ENCODE measurements at places on chromosomes 4 and X.

DNA sequence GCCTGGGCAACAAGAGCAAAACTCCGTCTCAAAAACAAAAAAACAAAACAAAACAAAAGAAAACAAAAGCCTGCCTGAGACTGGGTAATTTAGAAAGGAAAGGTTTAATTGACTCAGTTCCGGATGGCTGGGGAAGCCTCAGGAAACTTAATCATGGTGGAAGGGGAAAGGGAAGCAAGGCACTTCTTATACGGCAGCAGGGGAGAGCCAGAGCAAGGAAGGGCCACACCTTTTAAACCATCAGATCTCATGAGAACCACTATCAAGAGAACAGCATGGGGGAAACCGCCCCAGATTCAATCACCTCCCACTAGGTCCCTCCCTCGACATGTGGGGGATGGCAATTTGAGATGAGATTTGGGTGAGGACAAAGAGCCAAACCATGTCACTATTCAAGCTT, 122.2 kb downstream of the UBE2K start:
- DNase-seq = no peak

- no peak for DNase-seq
These were observed 5.9 kb downstream of the SMIM43 start for GRCh38 chr4:121758925-121759568.

DNA sequence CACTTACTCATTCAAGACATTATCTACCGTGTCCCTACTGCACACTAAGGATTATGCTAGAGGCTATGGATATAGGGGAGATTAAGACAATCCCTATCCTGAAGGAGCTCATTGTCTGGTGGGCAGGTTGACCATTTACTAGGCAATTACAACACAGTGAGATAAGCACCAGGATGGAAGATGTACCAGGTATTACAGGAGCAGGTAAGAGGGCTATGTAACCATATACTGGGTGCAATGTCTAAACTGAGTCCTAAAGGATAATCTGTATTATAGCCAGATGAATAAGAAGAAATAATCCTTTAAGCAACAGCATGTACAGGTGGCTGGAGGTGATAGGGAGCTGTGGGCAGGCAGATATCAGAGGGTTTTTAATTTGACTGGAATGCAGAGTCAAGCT, 113.3 kb upstream of the TBC1D9 start:
- no peak for DNase-seq

- DNase-seq = no peak
These were observed 300.7 kb upstream of the CXXC4 start for GRCh38 chr4:104795264-104795939.

DNA sequence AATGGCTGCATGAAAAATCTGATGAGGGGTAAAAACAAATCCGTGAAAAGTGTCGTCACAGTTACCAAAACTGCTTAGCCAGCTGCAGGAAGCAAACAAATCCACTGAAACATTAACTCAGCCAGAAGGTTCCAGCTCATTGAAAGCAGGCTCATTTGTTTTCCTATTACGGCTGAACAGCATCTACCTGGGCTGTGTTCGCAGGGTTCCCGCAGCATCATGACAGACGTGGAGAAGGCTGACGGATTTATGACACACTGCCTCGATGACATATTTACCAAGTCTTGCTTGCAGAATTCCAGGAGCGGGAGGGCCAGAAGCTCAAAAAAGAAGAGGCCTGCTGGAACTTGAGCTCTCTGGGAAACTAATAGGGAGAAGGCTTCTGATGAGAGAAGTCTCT, 781.1 kb downstream of the RAB28 start:
- no peak for DNase-seq

DNA sequence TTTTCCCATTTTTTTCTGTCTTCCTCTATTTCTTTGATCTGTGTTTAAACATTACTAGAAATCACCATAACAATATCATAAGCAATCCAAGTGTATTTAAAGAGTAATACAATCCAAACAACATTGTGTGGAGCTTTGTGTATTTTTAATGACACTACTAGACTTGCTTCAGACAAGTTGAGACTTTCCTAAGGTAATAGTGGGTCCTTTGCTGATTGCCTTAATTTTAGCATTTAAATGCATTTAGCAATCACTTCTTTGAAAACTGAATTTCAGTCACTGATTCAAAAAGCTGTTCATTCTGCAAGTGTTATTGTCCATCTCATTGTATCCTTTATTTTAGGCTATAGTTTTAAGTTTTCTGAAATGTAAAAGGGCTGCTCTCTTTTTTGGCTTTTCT, 804.8 kb downstream of the ADGRL3 start:
- DNase-seq = no peak

DNA sequence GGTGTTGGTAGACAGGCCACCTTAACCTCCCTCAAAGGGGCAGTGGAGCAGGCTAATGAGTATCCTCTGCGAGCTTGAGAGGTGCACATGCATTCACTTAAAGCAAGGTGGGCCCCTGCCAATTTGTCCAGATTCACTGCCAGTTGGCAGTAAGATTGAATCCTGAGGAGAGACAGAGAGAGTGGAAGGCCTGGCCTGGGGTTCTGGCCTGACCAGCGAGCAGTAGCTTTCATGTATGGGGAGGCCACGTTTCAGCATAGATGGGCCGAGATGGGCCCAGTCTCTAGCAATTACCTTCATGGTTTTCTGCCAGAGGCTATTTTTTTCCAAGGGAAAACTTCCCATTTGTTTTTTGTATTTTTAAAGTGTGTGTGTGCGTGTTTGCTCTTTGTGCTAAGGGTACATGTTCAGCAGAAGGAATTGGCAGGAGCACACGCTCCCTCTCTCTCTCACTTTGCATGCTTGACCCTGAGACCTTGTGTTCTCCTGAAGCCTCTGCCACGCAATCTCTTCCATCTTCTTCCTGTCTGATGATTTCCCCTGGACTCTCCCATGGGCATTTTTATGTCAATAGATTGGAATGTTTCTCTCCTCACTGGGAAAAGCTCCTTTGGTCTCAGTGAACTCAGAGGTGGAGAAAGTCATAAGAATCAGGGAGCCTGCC, 215.8 kb upstream of the SFRP2 start:
- DNase-seq = no peak

DNA sequence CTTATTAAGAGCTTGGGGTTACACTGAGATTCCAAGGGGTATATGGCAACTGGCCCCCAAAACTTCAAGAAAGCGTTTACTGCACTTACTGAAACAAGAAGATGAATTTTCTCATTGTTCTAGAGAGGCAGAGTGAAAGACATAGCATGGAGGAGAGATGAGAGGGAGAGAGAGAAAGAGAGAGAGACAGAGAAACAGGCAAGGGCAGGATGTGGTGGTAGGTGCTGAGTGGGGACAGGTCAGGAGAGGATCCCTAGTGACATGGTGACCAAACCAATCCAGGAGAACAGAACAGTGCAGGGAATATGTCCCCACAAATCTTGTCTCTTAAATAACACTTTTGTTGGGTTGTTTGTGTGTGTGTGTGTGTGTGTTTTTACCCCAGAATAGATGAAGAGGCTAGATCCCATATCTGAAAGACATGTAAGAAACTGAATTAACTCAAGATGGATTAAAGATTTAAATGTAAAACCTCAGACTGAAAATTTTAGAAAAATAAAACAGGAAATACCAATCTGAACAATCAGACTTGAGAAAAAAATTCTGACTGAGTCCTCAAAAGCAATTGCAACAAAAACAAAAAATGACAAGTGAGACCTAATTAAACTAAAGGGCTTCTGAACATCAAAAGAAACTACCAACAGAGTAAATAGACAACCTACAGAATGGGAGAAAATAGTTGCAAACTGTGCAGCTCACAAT, 202.2 kb downstream of the QDPR start:
- DNase-seq = no peak

DNA sequence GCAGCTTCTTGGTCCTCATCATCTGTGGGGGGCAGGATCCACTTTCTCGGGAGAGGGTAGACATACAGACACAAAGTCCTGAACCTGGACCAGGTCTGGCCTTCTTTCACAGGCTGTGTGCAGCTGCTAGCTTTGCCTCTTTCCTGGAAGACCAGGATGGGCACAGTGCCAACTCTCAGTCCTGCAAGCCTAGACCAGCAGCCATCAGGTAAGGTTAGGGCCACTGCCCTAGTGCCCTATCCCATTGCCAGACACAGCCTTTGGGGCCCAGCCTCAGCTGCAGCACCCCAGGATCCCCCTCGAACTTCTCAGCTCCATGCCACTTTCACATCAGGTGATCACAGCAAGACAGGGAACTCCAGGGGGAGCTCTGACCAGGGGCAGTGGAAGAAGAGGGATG, 38.4 kb downstream of the ZNF185 start:
- no peak for DNase-seq

DNA sequence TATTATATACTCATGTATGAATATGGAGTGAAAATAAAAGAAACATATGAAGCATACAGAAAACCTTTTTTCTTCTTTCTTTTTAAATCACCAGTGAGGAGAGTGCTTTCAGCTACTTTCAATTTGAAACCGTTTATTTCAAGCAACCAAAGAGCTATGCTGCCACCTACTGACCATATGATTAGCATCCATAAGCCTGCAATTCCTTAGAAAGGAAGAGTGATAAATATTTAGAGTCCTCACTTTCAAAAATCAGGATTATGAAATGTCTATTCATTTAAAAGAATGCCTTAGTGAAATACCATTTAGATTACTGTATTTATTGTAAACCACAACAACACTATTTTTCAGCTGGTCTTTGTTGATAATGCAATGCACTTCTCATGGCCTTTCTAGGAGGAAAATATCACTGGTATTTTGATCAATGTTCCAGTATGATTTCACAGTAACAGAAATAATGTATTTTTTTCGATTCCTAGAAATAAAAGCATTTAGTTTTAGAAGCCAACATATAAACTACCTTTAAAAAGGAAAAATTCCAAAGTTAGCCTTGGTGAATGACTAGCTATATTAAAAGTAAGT, 667.6 kb downstream of the PCDH18 start:
- DNase-seq = peak; percentile 39

- no peak for DNase-seq
These were observed 6.3 kb downstream of the DCHS2 start for GRCh38 chr4:154485127-154485773.

DNA sequence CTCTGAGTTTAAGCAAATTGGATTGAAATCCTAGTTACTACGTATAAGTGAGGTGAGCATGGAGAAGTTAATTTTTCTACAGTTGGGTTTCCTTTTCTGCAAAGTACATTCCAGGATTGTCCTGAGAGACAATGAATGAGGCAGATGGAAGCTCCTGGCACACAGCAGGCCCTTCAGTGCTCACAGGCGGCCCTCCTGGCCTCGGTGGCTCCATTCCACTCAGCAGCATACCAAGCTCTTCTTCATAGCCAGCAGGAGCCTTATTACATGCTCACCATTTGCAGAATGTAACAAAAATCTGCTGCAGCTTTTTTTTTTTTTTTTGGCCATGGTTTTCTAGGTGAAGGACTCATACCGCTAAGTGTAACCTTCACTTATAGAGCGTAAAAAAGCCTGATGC, 113.2 kb upstream of the FAM9B start:
- DNase-seq = no peak

DNA sequence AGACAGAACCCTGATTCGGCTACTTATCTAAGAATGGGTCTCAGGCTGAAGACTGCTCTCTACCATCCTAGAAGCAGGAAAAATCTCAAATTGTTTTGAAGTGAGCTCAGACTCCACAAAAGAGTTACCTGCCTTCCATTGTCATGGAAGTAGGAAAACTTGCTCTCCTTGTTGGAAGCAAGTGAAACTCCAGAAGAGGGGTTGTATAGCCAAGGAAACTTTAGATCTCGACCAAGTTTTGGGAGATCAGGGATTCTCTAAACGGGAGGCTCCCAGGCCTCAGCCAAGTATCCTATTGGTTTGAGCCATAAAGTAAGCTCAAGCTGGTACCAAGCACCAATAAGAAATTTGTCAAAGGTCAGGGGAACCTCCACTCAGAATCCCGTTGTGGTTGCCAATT, 9.2 kb upstream of the FHDC1 start:
- DNase-seq = no peak

GRCh38 chr4:105666693-105667092, 41.8 kb downstream of the INTS12 start:
- DNase-seq = no peak

DNA sequence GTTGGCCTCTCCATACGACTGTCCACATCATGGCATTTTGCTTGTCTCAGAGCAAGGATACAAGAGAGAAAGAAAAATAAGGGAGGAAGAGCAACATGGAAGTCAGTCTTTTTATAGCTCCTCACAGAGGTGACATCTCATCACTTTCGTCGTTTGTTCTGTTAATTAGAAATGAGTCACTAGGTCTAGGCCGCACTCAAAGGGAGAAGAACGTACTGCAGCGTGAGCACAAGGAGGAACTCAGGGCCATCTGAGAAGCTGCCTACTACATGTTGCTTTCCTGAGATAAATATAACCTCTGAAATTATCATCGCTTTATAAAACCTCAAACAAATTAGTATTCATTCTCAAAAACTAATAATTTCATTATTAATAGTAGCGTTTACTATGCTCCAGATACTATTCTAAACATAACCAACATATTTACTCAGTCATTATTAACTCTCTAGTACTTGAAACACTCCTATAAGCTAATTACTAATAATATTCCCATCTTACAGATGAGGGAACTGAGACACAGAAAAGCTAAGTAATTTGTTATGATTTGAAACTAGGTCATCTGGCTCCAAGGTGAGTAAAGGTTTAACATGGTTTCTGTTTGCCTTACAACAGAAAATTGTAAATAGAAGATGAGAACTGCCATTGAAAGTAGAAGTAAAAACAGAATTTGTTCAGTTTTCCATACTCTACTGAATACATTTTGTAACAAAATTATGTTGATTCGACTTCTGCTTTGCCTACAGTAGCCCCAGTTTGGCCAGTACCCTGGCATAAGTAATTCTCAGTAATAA, 213.2 kb upstream of the UGT8 start:
- no peak for DNase-seq

- no peak for DNase-seq
These were observed 2.0 kb downstream of the GTPBP6 start for GRCh38 chrX:316351-317325.

DNA sequence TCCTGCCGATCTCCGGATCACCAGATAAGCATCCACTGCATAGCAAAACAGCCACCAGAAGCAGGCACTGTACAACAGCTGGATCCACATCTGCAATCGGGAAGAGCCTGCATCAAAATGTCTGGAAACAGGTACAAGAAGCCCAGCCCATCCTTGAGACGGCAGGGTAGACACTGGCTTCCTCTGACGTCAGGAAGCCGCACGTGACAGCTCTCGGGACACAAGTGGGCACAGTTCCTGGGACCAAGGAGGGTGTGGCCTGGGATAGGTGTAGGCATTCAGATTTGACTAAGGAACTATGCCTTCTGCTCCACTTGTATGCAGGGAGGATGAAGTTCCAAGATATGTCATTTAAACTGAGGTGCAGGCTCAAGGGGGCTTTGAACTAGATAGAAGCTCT, 6.3 kb downstream of the GPR143 start:
- DNase-seq = no peak

GRCh38 chrX:80648023-80648422, 161.7 kb downstream of the BRWD3 start:
- DNase-seq = no peak

GRCh38 chrX:47191331-47191730, 2.3 kb upstream of the UBA1 start:
- DNase-seq = no peak

DNA sequence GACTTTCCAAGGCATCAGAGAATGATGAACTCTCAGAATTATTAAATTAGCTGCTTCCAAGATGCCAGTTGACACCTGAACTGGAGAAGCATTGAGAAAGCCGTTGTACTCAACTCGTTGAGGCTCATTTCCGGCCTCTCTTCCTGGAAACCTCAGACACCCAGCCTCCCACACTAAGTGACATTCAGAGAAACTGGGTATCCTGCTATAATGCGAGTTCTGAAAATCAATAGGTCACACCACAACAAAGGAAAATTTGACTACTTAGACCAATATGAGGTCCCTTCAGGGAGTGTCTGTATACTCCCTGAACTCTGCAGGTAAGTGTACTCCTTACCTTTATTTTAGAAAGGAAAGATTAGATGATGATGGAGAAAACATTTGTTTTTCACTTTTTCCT, 51.2 kb downstream of the ENPEP start:
- DNase-seq = no peak
